Stimulated activated effector memory CD8-positive, alpha-beta T cell treated with anti-CD3 and anti-CD28 coated beads, Interleukin-12 subunit alpha, Interleukin-12 subunit beta, amount 100 ng/mL, for 72 hours (primary cell): ENCODE measurements at places on chromosomes 5 and 9.

DNA sequence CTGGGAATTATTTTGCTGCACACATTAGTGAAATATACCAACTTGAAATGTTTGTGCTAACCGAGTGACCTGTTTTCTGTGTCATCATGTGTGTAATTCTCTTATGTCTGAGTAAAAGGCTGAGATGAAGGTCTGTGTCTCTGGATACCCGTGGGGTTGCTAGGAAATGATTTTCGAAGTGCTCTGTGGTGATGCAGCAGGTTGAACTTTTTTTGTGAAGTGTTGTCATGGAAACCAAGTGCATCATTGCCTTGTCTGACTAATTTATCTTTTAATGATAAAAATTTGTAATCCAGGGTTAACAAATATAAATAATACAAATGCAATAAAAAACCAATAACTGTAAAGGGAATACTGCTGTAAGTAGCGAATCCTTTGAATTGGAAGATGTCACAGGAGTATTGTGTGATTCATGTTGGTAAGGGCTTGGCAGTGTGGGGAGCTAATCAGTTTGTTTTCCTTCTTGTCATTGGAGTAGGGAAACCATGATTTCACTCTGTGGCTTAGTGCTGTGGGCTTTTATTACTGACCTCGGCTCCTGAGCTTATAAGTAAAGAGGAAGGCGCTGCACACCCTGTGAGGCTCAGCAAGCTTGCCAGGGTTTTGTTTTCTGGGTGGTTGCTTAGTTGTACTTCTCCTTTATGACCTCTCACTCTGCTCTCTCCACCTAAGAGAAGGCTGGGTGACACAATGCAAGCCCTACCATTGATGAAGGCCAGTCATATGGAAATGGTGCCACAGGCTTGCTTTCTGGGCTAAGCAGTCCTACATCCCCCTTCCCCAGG lies 22.3 kb downstream of the PDE8B start:
- DNase-seq: no peak

DNA sequence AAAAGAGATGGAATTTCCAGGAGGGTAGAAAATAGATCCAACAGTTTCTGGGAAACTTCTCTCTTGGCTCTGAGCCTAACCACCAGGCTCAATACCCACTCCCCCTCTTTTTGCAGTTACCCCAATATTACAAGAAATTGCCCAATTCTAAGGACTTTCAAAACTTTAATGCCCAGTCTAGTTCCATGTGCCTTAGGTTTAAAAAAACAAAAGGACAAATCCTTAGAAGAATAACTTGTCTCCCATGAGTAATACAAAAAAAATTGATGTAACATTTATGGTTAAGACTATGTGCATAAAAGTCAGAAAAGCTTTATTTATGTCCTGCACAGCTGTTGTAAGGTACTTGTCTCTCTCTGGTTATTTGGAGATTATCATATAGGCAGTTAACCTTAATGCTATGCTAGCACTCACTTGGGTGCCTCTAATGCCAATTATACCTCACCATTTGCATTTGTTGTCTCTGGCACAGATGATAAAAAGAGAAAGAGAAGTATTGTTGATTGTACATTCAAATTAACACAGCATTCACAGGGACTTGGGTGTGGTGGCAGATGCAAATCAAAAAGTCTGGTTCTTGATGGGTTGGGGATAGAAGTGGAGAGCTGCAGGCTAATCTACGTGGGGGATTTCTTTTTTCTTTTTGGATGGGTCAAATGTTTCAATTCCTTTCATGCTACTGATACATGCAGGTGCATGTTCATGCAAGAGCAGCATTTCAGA lies 159.4 kb downstream of the PIK3R1 start:
- DNase-seq: no peak

- DNase-seq: no peak
These were observed 741.3 kb downstream of the TLE1 start for GRCh38 chr9:80948066-80948465.

- no peak for DNase-seq
These were observed 147.7 kb downstream of the SREK1 start for GRCh38 chr5:66291771-66292170.

DNA sequence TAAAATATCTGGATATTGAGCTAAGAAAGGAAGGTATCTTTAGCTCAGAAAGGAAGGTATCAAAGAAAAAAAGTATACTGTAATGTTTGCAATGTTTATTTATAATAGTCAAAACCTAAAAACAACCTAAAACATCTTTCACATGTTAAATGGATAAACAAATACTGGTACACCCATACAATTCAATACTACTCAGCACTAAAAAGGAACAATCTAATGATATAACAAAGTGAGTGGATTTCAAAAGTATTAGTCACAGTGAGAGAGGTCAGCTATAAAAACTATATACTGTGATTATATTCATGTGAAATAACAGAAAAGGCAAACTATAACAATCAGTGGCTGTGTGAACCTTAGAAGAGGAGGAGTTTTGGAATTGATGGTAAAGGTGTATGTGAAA lies 455.0 kb upstream of the FTMT start:
- no peak for DNase-seq

- no peak for DNase-seq
These were observed 367.5 kb downstream of the DEPDC1B start for GRCh38 chr5:60332244-60333004.

DNA sequence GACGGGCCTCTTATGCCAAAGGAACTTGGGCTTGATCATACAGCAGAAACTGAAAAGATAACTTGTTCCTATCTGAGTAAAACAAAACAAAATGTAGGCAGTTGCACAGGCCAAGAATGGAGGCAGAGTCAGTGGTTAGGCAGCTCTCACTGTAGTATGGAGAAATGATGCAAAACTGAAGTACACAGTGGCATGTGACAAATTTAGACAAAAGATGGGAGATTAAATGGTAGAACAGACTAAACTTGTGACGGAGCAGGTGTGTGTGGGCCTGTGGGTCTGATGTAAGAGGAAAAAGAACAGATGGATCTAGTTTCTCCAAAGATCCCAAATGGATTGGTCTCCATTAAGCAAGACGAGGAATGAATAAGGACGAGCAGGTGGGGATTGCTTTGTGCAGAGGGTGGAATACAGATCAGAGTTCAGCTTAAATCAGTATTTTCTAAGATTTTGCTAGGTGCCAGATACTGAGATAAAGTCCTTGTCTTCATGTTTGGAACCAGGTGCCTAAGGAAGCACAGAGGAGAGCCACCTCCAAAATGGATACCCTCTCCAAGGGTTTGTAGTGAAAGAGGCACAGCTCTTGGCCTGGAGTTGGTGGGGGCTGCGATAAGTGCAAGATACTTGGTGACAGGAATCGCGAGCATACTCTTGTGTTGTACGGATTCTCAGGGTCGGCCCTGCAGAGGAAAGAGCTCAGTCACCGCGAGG lies 722 bp upstream of the DCP2 start:
- no peak for DNase-seq

DNA sequence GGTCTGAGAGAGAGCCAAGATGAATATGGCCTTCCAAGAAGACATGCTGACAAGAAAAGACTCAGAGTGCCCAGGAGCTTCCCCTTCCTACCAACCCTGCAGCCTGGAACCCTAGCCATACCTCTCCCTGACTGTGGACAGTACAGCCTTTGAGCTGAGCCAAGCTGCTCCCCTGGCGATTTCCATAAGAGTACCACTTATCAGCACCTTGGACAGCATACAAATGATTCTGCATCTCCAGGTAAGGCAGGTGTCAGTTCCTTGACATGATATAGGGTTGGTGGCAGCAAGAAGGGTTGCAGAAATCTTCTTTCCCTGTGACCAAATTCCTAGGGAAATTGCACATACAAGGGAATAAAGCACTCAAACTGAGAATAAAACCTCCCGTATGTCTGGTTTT lies 58.3 kb downstream of the MFAP3 start:
- DNase-seq: no peak

GRCh38 chr9:5095795-5096194 lies 89.6 kb downstream of the INSL6 start:
- no peak for DNase-seq

DNA sequence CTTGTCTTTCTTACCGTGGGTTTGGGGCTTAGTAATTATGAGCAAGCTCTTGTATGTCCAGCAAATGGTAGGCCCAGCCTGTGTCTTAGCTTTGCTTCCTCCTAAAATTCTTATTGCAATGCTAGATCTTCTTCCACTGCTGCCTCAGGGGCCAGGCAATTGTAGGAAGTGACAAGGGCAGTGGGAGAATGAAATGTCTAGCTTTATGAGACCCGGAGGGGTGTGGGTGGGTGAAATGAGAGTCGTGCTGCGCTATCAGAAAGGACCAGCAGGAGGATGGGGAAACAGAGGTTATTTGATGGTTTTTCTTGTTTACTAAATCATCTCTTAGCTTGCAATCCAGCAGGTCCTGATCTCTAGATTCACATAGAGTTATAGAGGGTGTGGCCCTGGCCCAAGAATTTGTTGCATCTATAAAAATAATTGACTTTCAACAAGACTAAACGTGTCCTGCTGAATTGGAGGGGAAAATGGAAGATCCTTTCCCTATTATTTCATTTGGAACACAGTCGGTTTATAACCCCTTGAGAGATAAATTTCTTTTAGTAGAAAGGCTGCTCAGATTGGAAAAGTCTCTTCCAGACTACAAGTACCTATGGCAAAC lies 43.7 kb downstream of the ZNF366 start:
- no peak for DNase-seq

GRCh38 chr9:38295764-38296163 lies 96.7 kb upstream of the ALDH1B1 start:
- DNase-seq: no peak

DNA sequence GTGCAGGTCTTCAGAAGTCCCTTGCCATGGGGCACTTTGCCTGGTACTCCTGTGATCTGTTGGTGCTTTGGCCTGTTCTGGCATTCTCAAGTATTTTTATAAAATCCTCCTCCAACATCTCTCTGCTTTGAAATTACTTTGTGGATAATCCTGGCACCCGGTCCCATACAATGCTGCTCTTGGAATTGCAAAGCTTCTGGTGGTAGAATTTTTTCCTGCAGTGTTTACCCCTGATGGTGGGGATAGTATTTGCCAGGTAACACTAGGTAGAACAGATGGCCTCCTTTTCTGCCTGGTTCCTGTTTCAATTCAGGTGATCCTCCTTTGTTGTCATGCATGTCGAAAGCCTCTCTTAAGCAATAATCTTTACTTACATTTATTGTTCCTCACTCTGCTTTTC lies 109.8 kb upstream of the ATP10B start:
- DNase-seq: no peak

DNA sequence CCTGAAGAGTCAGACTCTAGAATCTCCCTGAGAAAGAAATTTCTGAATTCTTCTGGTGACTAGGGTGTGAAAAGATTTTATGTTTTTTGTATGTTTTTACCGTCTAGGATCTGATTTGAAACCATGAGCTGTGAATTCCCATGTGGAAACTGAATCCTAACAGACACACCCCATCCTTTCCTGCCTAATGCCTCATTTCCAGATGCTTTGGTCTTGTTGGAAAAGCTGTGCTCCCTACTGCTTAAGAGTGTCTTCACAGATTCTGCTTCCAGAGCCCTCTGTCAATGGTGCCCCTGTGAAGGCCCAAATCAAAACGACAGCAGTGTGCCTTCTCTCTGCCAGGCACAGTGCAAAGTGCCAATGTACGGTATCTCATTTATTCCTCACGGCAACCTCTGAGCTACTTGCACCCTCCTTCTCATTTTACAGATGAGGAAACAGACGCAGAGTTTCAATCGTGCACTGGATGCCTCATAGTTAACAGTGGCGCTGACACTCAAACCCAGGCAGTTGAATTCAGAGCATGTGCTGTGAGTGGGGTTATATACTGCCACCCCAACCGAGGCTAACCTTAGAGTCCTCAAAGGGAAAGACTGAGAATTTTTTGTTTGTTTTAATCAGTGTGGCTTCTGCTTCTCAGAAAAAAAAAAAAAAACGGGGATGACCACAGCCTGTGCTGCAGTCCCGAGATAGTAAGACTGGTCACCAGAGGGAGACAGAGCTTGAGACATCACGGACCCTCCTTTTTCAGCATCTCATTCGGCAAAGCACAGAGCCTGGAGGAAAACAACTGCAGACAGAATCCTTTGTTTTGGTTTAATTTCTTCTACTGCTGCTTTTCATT lies 188.4 kb downstream of the SNCAIP start:
- no peak for DNase-seq

DNA sequence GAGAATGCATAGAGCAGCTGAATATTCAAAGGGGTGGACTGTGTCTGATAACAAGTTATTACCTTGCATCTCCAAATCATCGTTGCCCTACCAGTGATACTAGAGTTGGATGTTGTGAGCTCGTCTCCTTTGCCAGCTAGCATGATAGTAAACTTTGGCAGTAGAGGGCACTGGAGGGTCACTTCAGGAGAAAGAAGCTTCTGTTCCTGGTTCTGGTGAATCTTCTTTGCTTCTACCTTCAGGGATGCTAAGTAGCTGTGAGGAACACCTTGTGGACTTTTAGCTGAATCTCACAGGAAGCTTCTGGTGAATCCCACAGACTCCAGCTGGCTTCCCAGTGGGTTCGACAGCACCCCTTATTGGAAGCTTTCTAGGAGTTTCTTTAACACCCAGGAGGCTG lies 626.6 kb upstream of the SGCD start:
- DNase-seq: no peak

DNA sequence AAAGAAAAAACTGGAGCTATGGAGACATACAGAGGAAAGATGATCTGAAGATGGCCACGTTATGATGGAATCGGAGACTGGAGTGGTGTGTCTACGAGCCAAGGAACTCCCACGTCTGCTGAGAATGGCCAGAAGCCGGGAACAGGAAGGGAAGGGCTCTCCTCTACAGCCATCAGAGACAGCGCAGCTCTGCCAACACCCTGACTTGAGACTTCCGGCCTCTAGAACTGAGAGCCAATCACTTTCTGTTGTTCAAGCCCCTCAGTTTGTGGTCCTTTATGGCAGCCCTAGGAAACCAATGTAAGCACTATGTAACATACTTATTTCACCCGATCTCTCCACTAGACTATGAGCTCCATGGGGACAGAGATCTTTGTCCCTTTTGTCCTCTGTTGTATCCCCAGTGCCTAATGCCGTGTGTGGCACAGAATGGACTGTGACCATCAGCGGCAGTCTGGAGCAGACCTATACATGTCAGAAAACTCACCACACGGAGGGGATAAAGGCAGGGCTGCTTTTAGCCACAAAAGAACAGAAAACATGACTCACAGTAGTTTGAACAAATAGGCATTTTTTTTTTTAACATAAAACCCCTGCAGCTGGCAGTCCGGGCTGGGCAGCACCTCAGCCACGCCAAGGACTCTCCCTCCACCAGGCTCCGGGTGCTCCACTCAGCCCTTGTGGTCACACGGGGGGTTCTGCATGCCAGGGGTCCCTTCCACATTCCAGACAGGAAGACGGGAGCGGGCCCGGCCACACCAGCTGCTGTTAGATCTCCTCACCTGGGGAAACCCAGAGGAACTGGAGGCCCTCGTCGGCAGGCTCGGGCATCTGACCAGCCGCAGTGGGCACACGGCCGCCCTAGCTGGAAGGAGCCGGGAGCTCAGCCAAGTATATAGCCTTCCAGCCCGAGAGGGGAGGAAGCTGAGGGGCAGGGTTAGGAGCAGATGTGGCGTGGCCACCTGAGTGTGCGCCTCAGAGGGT lies 16.1 kb upstream of the MXD3 start:
- no peak for DNase-seq
